ENCODE measurements at places on chromosomes 2 and 18.

GRCh38 chr2:186135686-186136085 is 350.4 kb upstream of the ZC3H15 start:
- H3K27me3 ChIP-seq: peaks cover 7% of the 10 kb centered on the region
- H3K27ac ChIP-seq: no peak overlapping the region
- H3K4me1 ChIP-seq: peaks cover 5% of the 10 kb centered on the region
- H3K36me3 ChIP-seq: no peaks in the 10 kb centered on the region
- no peak overlapping the region for H3K4me3 ChIP-seq

DNA sequence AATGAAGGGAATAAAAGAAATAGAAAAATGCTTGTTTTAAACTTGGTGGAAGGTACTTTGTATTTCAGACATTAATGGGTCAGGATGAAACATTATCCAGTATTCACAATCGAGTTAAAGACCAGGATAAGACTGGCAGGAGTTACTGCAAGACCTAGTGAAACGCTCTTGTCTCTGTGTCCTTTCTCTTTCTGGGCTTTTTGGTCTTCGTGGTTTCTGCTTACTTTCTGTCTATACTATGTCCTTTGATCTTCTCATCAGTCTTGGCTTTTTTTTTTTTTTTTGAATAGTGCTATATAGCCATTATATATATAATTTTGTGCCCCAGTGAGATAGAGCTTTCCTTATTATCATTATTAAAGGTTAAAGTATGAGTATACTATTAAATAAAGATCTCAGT is 42.1 kb upstream of the GAREM2 start:
- H3K36me3 ChIP-seq: peaks cover 52% of the 10 kb centered on the region
- no peak overlapping the region for H3K27ac ChIP-seq
- H3K27me3 ChIP-seq: no peaks in the 10 kb centered on the region
- H3K4me1 ChIP-seq: peaks cover 10% of the 10 kb centered on the region

DNA sequence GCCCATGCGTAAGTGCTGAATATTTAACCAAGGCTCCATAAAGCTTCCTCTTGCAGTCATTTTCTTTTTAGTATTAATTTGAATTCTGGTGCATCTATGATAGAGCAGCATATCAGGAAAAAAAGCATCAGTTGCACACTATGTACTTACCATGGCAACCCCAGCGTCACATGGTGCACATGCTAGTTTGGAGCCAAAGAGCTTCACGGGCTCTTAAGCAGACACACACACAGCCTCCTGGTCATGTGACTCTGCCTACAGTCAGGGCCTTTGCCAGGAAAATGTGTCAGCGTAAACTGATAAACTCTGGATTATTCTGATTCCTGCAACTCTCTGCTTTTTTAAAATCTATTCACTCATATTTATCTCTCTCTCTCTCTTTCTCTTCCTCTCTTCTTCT is 30.2 kb downstream of the NYAP2 start:
- H3K36me3 ChIP-seq: no peaks in the 10 kb centered on the region
- no peaks in the 10 kb centered on the region for H3K27me3 ChIP-seq
- no peak overlapping the region for H3K27ac ChIP-seq
- peak; percentile 4 for DNase-seq
- H3K4me1 ChIP-seq: no peaks in the 10 kb centered on the region

GRCh38 chr2:230660294-230661060 is 52.2 kb upstream of the CAB39 start:
- no peak for DNase-seq
- no peak overlapping the region for H3K27ac ChIP-seq
- H3K4me1 ChIP-seq: peaks cover 36% of the 10 kb centered on the region
- peaks cover 14% of the 10 kb centered on the region for H3K27me3 ChIP-seq
- no peak overlapping the region for H3K4me3 ChIP-seq
- no peaks in the 10 kb centered on the region for H3K36me3 ChIP-seq

- H3K4me1 ChIP-seq: peaks cover 59% of the 10 kb centered on the region
- H3K4me3 ChIP-seq: no peak overlapping the region
- peak overlapping the region; percentile 88 for H3K27ac ChIP-seq
- DNase-seq: peak; percentile 30
Observed at GRCh38 chr2:23533338-23533695, 148.3 kb downstream of the KLHL29 start.

DNA sequence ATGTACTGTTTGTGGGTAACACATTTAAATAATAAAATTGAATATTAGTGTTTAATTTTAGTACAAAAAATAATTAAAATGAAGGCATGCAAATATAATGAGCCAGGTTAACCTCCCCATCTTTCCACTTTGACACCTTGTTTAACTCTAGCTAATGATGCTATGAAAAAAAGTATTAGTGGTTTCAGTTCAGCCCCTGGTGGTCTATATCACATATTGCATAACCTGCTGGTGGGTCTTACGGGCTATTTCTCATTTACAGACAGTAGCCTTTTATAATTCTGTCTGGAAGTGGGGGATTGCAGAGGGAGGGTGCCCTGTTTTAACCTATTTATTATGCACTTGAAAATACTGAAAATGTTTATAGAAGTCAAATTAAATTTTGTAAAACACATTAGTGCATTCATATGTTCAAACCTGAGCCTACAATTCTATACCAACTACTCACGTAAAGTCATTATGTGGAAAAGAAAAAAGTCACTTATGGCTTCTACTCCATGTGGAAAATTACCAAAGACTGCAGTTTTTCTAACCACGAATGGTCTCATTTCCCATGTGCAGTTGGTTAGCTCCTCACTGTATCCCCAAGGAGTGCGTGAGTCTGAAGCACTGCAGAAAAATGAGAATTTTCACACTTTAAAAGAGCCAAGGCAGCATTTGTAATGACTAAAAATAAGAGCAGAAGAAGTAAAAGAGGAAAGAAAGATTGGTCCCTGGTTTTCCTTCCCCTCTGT is 381.0 kb downstream of the MTX2 start:
- peak overlapping the region; percentile 17 for H3K27ac ChIP-seq
- H3K27me3 ChIP-seq: peaks cover 4% of the 10 kb centered on the region
- no peak for DNase-seq
- H3K4me3 ChIP-seq: no peak overlapping the region

- H3K27me3 ChIP-seq: peaks cover 79% of the 10 kb centered on the region
- no peak overlapping the region for H3K27ac ChIP-seq
- peaks cover 5% of the 10 kb centered on the region for H3K4me1 ChIP-seq
- H3K36me3 ChIP-seq: no peaks in the 10 kb centered on the region
- DNase-seq: peak; percentile 67
Observed at GRCh38 chr2:73920577-73921545, 5.8 kb upstream of the DGUOK start.

DNA sequence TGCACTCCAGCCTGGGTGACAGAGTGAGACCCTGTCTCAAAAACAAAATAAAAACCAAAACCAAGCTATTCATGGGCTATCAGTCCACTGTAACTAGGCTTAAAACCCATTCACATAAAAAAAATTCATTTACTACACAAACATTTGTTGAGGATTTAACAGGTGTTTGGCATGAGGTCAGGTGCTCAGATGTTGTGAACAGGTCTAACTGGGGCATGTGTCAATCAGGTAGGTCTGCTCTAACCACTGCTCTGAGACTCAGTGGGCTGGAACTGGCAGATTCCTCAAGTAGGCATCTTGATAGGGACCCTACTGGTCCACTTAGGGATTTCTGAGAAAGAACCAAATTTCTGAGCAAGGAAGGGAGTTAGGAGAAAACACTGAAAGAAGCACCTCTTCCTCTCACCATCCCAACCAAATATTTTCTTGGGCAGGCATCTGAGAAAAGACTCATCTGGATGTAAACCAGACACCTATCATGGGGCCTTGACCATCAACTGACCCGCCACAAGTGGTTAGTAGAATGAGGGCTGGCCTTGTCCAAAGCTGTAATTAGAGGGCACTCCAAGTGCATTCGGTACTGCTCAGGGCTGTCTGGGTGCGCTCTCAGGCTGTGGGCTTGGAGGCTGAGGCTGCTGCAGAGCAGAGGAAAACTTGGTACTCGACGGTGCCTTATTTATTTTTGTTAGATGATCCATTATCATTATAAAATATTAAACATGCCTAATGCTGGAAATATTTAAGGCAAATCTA is 33.9 kb downstream of the WIPF1 start:
- no peak overlapping the region for H3K27ac ChIP-seq
- H3K4me1 ChIP-seq: peaks cover 4% of the 10 kb centered on the region
- DNase-seq: no peak
- peaks cover 2% of the 10 kb centered on the region for H3K27me3 ChIP-seq
- H3K4me3 ChIP-seq: no peak overlapping the region
- H3K36me3 ChIP-seq: peaks cover 29% of the 10 kb centered on the region

DNA sequence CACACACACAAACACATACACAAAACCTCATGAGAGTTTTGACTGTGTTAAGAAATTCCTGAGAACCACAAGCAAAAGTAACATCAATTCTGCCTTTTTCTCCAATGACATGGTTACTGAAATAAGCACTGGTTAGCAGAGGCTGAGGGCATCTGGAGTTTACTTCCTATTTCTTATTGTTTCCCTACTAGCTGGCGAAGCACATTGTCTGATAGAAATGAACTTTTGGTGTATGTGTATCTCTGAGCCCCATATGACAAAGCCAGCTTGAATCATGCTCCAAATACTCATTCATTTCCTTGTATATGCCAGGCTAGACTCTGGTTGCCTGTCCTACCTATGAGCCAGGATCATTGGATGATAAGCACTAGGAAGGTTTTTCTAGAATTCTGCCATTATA is 203.1 kb downstream of the NCKAP5 start:
- H3K36me3 ChIP-seq: no peaks in the 10 kb centered on the region
- peaks cover 4% of the 10 kb centered on the region for H3K27me3 ChIP-seq
- peaks cover 42% of the 10 kb centered on the region for H3K4me1 ChIP-seq
- H3K27ac ChIP-seq: no peak overlapping the region

DNA sequence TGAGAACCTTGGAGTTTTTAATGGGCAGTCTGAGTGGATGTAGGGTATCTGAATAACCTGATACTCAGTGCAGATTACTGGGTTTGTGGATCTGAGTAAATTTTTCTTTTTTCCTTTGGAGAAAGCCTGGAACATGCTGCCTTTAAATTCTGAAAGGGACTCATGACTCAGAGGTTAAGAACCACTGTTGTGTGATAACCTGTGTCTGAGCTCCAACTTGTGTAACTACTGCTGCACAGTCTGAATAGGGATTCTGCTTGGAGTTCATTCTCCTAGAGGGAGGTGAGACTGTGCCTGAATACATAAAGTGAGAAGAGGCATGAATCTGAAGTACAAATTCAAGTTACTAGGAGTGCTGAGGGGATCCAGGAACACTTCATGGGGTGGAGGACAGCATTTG is 36.2 kb downstream of the KDM3A start:
- H3K27ac ChIP-seq: peak overlapping the region; percentile 69
- H3K4me3 ChIP-seq: no peak overlapping the region
- DNase-seq: no peak
- no peaks in the 10 kb centered on the region for H3K4me1 ChIP-seq
- peaks cover 3% of the 10 kb centered on the region for H3K27me3 ChIP-seq

DNA sequence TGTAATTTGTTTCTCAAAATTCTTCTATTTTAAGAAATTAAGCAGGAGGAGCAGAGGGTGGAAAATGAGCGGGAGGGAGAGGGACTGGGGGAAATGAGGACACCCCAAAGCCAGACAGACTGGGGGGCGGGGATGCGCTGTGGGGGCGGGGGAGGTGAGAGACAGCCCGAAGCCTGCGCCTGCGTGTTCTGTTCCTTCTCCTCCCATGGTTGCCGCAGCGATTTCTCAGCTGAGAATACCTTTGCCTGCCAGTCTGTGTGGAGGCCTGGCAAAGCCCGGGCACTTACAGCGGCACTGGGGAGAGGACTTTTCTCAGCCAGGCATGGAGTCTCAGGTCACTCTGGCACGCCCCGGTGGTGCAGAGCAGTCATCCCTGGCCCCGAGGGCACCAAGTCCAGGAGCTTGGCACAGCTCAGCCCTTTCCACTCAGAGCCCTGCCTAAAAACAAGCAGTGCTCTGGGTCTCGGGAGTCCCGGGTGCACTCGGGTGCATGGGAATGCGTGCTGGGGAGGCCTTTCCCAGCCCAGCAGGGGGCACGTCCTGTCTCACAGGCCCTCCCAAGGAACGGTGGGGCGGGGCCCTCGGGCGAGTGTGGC is 289.3 kb upstream of the HS6ST1 start:
- no peak for DNase-seq
- H3K4me3 ChIP-seq: no peak overlapping the region
- peaks cover 31% of the 10 kb centered on the region for H3K4me1 ChIP-seq

DNA sequence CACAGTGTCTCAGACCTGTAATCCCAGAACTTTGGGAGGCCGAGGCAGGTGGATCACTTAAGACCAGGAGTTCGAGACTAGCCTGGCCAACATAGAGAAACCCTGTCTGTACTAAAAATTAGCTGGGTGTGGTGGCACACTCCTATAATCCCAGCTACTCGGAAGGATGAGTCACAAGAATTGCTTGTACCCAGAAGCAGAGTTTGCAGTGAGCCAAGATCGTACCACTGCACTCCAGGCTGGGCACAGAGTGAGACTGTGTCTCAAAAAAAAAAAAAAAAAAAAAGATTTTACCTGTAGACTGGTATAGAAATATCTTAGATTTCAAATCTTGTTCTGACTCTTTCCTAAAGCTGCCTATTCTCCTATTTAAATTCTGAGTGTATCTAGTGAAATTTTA is 7.2 kb upstream of the KLHL29 start:
- no peak for DNase-seq
- peaks cover 48% of the 10 kb centered on the region for H3K4me1 ChIP-seq
- H3K27ac ChIP-seq: no peak overlapping the region
